CD4-positive, alpha-beta T cell treated with Interleukin-4 for 1 hour (primary cell): ENCODE measurements at places on chromosomes 13 and 19.

DNA sequence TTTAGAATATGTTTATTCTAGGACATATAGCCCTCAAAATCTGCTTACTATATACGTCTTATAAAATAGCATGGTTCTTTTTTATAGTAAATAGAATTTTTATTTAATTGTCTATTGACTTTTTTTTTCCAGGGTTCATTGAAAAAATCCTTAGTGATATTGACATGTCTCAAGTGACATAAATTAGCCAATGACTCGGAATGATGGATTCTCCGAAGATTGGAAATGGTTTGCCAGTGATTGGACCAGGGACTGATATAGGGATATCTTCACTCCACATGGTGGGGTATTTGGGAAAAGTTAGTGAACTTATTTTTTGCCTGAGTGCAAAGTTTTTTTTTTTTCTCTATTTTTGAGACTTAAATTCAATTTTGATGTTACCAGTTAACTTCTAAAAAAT lies 3.2 kb downstream of the USPL1 start:
- DNase-seq, result no peak

DNA sequence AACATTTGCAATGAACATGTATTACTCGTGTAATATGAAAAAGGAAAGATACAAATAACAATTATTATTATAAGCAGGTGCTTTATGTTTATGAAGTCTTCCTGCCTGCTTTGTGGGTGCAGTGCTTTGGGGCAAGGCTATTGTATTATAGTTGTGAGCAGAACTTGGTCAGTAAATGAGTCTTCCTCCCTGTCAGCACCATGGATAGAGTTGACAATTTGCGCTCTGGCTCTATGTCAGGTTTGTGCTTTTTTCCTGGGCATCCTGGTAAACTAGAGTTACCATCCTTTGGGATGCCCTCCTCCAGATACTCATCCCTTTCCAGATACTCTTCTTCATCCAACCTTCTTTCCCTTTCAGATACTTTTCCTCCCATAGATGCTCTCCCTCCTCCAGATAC lies 19.6 kb downstream of the ERICH6B start:
- no peak for DNase-seq

- DNase-seq, result no peak
Observed at GRCh38 chr13:40399756-40400155, 266.7 kb downstream of the FOXO1 start.

GRCh38 chr13:44868397-44868796 lies 120.9 kb downstream of the NUFIP1 start:
- DNase-seq, result no peak

DNA sequence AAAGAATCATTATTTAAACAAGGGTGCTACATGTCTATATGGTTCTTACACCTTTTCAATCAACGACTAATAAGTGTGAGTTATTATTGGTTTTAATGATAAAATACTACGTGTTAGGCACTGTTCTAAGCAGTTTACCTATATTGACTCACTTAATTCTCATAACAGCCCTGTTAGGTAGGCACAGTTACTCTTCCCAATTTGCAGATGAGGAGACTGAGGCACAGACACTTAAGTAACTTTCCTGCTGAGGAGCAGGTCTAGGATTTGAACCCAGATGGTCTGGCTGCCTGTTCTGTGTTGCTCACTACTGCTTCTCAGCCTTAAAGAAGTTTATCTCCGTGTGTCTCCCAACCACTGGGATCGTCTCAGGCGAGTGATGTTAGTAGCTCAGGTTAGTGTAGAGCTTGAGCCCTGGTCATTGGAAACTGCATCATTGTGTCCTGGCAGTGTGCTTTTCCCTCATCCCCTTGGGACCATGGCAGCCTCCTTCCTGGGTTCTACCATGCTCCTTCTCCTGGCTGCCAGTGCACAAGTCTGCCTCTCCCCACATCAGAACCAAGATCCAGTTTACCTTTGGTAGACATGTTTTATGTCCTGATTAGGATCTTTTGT lies 10.9 kb downstream of the UBAC2 start:
- no peak for DNase-seq
